Activated T-cell treated with anti-CD3 and anti-CD28 coated beads for 1 hour (primary cell): ENCODE measurements at places on chromosomes 7 and 10.

DNA sequence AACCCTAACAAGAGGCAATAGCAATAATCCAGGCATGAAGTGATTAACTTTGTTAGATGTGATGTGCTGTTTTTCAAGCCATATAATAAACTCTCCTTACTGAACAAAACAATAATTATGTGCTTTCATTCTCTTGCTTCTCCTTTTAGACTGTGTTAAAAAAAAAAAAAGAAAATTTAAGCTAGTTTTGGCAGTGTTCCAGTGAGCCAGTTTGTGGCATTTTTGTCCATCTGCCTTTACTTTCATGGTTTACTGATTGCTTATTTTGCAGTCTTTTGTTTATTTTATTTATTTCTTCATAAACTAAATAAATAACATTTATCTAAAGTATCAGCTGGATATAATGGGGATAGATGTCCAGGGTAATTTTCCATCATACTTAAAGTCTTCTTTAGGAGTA, 625.3 kb downstream of the CNTNAP2 start:
- no peak for DNase-seq

DNA sequence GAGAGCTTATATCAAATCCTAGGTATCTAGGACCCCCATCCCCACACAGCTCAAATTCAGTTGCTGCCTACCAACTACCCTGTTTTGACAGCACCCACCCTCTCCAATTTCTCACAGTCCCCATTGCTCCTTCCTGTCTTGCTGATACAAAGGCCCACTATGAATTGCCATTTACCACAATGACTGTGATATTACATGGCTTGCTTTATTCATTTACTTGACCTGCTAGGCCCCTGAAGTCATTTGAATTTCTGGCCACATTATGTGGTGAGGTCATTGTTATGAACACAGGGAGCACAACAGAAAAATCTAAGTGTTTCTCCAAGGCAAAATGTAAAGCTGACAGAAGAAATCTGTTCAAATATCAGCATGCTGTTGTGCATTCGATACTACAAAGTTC, 101.4 kb downstream of the PPP1R17 start:
- DNase-seq: no peak

GRCh38 chr10:96370584-96371157, 11.9 kb upstream of the OPALIN start:
- peak; percentile 25 for DNase-seq

DNA sequence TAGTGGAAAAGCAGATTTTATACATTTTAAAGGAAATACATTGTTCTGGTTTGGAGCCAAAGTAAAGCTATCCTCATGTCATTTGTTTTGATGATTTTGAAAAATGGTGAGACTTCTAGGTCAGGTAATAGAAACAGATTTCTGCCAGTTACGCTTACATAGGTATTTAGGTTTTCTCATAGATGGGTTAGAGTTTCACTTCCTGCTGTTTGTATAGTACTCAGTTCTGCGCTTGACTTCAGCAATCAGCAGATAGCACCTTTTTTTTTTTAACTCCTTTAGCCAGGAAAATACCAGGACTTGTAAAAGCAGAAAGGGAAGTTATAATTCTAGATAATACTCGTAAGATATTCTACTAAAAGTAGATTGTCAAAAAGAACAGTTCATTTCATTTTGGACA, 209.8 kb upstream of the POM121L12 start:
- DNase-seq: no peak

GRCh38 chr10:27223964-27224363, 16.6 kb downstream of the ACBD5 start:
- peak; percentile 25 for DNase-seq

- no peak for DNase-seq
These were observed 6.8 kb upstream of the EIF3A start for GRCh38 chr10:119087271-119087882.

- no peak for DNase-seq
These were observed 3.4 kb upstream of the NRG3 start for GRCh38 chr10:81871558-81871957.

DNA sequence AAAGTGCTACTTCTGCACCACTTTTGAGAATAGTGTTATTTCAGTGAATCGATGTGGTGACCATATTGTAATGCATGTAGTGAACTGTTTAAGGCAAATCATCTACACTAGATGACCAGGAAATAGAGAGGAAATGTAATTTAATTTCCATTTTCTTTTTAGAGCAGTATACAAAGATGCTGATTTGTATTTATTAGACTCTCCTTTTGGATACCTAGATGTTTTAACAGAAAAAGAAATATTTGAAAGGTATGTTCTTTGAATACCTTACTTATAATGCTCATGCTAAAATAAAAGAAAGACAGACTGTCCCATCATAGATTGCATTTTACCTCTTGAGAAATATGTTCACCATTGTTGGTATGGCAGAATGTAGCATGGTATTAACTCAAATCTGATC, 110.4 kb downstream of the CFTR start:
- DNase-seq: no peak

GRCh38 chr10:51273574-51273973, 199.3 kb downstream of the PRKG1 start:
- DNase-seq: no peak

GRCh38 chr7:158133515-158134271, 453.9 kb downstream of the PTPRN2 start:
- no peak for DNase-seq

- no peak for DNase-seq
These were observed 338 bp downstream of the ATP6V0E2 start for GRCh38 chr7:149873970-149874643.

- DNase-seq: no peak
These were observed 447.4 kb downstream of the XPNPEP1 start for GRCh38 chr10:109475711-109476421.

DNA sequence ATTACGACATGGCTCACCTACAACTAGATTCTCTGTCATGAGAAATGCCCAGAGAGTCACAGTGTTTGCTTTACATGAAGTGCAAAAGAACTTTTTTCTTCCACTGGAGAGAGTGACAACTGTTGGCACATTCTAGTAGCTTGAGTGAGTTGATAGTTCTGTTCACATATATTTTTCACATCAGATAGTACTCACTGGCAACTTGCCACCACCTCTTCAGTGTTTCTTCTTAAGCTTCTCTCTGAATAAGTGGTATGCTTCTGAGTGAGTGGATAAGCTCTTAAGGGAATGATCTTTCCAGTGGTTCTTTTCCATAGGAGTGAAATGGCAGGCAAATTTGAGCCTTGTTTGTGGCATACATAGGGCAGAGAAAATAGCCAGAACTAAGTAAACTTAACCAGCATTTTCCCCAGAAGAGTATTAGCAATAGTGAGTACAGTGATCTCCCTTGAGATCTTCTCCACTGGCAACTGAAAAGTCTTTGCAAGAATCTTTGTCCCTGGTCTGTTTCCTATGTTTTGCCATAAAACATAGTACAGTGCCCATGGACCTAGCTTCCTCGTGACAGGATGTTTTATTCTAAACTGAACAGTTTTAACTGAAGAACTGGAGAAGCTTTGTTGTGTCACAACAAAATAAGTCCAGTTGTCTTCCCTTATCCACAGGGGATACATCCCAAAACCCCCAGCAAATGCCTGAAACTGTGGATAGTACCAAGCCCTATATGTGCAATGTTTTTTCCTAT, 125.4 kb upstream of the CDK13 start:
- no peak for DNase-seq

- no peak for DNase-seq
These were observed 191.4 kb downstream of the AGMO start for GRCh38 chr7:15370441-15370840.

DNA sequence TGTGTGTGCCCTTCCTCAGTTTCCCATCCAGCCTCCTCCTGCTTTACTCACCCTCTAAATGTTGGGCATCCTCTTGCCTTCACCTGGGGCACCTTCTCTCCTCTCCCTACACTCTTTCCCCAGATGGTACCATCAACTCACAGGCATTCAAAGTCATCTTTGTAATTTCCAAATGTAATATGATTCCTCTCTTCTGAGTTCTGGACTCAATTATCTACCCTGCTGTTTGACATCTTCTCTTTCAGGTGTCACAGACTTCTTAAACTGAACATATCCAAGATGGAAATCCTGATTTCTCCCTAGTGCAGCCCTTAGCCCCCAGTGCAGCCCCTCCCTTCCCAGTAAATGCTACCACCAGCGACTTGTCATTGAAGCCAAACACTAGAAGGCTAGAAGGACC, 422.8 kb downstream of the KCNMA1 start:
- no peak for DNase-seq

DNA sequence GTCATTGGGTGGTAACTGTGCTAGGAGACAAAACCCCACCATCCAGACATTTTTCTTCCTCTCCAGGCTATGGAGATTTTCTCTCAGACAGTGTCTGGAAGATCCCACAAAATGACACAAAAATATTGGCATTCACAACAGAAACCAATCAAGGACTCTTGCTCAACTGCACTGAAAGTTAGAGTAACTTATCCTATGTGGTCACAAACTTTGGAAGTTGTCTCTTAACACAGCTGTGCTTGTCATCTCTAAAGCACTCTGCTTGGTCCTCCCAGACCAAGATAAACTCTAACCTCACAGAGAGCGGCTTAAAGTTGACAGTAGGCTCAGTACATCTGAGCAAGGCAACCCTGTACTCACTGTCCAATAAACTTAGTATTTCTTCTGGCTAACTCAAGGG, 74.9 kb downstream of the AKR1C4 start:
- no peak for DNase-seq

DNA sequence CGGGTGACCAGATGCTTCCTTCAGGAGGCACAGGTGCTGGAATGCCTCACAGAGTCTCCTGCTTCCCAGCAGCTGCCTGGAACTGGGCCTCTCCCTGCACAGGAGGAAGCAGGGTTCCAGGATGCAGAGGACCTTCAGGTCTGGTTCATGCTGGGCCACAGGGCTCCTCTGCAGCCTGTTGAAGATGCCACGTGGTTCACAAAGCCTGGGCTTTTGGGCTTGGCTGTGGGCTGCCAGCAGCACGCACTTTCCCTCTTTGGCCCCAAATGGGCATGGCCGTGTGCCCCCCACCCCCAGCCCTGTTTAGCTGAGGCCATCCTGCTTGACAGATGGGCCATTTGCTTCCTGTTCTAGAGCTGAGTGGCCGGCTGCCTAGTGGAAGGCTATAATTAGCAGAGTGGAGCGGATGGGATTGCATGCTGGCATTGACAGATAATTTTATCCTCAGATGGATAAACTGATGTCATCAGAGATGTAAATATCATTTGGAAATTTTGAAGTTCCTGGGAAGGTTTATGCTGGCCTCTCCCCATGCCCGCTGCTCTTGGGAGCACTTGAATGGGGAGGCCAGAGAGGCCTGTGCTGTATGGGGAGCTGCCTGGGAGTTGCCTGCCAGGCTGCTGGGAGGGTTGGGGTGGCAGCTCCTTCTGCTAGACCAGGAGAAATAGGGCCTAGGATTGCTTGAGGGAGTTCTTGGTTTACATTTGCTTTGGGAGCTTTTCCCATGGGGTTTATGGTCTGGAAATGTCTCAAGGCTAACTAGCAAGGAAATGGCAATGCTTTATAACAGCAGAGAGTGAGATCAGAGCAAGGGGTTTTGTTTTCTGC, 28.2 kb downstream of the TSPAN15 start:
- no peak for DNase-seq

GRCh38 chr7:72785166-72785955, 42.6 kb downstream of the TYW1B start:
- no peak for DNase-seq

- DNase-seq: no peak
These were observed 176.8 kb upstream of the FERD3L start for GRCh38 chr7:19322002-19322401.

GRCh38 chr10:125462845-125463244, 220.1 kb downstream of the TEX36 start:
- DNase-seq: no peak

- no peak for DNase-seq
These were observed 26.2 kb downstream of the ECD start for GRCh38 chr10:73141603-73142002.

GRCh38 chr10:45353186-45353585, 20.8 kb upstream of the ALOX5 start:
- DNase-seq: no peak

- no peak for DNase-seq
These were observed 25.8 kb downstream of the AKR1C8 start for GRCh38 chr10:5159126-5159525.

- DNase-seq: no peak
These were observed 44.5 kb upstream of the HSPB1 start for GRCh38 chr7:76257973-76258372.

GRCh38 chr7:77456696-77457095, 40.5 kb upstream of the GSAP start:
- DNase-seq: no peak

- no peak for DNase-seq
These were observed 75.2 kb upstream of the CHST15 start for GRCh38 chr10:124168581-124168980.

- DNase-seq: no peak
These were observed 270.8 kb upstream of the POM121L12 start for GRCh38 chr7:52764492-52765169.

DNA sequence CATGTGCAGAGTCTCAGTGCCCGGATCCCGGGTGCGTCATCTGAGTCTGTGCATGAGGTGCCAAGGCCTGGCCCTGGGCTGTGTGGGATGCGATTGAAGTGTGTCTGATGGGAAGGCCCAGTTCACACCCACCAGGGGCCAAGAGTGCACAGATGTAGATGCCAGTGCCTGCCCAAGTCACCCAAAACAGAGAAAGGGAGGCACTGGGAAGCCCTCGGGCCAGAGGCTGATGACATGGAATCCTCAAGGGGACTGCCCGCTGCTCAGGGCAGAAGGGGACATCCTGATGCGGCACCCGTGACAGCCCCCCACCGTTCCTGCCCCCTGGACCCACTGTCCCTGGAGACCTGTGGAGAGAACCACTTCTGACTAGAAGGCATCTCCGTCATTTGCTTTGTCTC, 72.2 kb upstream of the ZNF479 start:
- DNase-seq: no peak

DNA sequence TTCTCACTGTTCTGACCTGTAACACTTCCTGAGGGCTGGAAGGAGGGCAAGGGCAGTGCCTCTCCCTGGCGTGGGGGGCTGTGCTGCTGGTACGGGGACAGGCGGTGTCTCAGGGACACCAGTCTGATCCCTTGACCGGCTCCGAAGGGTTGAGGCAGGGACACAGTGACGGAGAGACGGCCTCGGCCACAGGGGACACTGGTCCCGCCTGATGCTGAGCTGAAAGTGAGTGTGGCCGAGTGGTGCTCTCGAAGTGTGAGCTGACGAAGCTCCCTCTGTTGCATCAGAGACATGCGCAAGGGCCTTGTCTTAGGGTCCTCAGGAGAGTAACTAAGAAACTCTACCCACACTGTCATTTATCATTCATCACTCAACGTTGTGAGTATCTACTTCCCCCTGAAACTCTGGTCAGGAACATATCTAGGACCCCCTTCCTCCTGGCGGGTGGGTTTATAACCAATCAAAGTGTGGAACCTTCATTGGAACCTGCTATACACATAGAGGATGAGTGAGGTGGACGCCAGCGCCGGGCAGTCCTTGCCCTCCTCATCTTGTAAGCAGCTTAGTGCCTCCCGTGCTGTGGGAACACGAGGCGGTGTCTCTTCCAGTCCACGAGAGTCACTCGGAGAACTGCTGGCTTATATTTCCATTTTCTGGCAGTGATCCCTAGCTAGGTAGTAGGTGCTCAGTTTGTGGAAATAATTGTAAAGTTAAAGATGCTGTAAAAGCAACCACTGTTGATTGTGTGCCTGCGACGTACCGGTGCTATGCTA, 283.1 kb downstream of the DNAJB6 start:
- DNase-seq: no peak

- no peak for DNase-seq
These were observed 34.5 kb downstream of the LHPP start for GRCh38 chr10:124496150-124496549.
